Mesothelial cell of epicardium (in vitro differentiated cells): ENCODE measurements at places on chromosomes 11 and 22. TPM values are rescaled to one million over a fixed set of nuclear protein-coding genes. Genes with fewer than 3 reads are reported as not detected.

The OR8G1 gene
- not detected in 3 replicates for total RNA-seq

DNA sequence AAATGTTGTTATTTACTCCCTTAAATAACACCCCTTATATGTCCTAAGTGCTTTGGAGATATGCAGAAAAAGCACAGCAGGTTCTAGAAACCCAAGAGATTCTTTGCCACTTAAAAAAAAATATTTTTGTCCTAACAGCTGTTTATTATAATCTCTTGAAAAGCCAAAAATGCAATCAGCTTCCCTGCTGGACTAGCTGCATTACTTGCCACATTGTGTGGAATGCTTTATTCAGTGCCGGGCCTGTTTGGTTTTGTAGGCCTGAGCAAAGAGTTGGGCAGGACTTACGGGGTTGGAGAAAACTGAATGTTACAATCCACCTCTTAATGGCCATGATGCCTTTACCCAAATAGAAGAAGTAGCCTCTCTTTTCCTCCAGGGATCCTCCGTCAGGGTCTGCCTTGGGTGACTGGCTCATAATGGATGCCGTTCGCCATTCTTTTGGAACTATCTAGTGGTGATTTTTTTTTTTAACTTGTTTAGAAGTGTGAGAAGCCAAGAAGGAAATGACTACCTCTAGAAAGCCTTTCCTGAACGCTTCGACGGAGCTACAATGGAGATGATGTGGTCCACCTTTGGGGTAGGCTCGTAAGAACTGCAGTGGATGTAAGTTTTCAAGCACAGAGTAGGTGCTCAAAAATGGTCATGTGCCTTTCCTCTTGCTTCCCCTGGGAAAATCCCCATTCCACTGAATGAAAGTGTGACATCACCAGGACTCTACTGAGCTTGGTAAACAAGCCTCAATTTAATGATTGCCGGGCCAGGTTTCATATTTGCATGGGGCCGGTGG is 241.3 kb upstream of the NCAM1 start:
- no peak for DNase-seq

DNA sequence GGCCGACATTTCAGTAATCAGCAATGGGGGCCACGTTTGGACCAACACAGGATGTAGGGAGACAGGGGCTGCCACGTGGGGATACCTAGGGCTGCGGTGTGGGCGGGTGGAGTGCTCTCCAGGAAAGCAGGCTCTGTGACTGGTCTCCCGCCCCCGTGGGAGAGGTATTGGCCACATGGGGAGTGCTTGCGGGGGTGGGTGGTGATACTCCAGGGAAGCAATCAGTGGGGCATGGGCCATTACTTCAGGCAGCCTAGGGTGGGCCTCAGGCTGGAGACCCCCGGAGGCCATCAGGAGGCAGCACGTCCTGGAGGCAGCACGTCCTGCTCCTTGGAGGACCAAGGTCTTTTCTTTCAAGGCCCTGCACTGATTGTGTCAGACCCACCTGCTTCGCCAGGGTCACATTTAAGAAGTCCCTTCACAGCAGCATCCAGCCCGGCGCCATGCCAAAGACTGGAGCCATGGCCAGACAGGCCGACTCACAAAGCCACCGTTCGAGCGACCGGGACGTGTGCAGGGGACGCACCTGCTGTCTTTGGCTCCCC is 3.0 kb upstream of the MUC2 start:
- DNase-seq, result peak; percentile 35

DNA sequence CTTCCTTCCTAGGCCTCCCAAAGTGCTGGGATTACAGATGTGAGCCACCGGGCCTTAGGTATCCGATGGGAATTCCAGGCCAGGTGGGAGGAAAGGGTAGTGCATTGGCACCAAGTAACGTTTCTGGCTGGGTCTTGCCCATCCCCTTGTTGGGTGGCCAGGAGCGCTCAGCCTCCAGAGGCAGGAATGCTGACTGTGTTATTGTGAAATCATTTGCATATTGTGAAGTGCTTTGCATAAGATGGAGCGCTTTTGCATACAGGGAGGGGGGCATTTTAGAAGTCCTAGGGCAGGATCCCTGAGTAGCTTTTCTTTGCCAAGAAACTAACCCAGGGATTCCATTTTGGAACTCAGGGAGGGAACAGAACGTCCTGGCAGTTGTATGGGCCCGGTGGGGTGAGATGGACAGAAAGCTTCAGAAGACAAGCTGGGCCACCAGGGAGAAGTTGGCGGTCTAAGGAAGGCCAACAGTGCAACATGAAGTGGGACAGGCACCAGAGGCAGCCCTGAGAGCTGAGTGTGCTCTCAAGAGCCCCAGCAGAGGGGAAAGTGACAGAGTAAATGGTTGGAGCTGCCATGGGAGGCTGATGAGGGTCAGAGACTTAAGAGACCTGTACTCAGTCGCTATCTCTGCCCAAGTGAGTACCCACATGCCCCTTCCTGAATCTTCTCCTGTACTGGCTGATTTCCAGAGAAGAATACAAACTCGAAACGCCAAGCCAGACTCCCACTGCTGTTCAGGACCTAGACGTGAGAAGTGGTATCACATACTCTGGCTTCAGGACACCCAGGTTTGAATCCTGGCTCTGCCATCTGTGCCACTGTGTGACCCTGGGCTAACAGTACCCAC is 1.3 kb upstream of the SLC39A13 start:
- no peak for DNase-seq

- DNase-seq, result no peak
Observed at GRCh38 chr11:69048031-69048693, 570 bp upstream of the TPCN2 start.

The SLC22A6 gene
- not detected in 3 replicates for total RNA-seq

DNA sequence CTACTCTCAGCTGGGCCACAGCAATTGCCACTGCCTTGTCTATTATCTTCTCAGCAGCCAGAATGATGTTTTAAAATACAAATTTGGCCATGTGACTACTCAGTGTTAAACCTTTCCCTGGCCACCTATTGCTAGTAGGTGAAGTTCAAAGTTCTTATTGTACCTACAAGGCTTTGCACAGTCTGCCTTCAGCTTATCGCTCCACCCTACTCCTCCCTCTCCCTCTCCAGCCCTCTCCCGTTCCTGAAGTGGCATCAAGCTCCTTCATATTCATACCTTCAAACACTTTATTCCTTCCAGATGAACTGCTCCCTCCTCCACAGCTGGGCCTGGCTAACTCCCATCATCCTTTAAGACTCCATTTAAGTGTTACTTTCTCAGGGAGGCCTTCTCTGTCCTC is 37.3 kb downstream of the OR10A6 start:
- no peak for DNase-seq

DNA sequence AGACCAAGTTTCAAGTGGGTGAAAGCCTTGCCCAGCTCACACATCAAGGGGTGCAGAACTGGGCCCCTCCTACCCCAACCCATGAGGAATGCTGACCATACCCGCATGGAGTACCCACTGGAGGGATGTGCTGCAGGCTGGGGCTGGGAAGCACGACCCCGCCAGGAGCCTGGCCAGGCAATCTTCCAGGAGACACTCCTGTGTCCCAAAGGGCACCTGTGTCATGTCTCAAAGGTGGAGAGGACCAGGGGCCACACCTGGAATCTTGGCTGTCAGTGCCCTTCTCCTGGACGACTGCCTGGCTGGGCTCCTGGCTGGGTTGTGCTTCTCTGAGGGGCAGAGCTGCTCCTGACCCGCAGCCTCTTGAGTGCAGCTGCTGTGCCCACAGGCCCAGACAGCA is 6.7 kb downstream of the ARAP1 start:
- no peak for DNase-seq

GRCh38 chr11:118154641-118155040 is 2.0 kb upstream of the SCN4B start:
- no peak for DNase-seq

- DNase-seq, result no peak
Observed at GRCh38 chr22:46849101-46849500, 86.7 kb downstream of the TBC1D22A start.

DNA sequence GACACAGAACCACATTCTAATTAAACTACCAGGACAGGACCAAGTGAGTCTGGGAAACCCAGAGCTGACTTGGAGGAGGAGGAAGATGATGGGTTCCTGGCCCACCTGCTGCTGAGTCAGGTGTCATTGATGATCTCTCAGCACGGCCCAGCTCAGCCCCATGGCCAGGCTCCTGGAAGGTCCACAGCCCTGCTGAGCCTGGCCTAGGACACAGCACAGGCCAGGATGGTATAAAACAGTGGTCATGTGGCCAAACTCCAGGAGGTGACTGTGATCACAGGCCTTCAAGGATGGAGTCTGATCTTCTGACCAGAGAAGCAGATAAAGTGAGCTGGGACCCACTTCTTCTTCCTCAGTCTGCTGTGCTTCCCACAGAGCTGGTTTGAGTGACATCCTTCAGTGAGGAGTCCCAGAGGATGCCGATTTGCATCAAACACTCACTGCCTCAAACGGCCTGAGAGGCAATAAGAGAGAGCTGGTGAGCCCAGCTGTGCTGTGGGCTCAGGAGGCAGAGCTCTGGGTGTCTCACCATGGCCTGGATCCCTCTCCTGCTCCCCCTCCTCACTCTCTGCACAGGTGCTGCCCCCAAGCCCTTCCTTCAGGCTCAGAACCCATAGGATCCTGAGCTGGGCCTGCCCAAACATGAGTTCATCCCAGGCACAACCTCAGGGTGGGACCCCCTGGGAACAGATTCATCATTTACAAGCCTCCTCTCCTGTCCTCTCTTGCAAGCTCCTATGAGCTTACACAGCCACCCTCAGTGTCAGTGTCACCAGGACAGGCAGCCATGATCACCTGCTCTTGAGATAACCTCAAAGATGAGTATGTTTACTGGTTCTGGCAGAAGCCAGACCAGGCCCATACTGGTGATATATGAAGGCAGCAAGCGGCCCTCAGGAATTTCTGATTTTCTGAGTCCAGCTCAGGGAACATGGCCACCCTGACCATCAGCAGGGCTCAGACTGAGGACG is 37.7 kb upstream of the IGLL5 start:
- no peak for DNase-seq

- no peak for DNase-seq
Observed at GRCh38 chr11:57205041-57205641, 23.4 kb downstream of the LRRC55 start.

The MPPED2 gene
- total RNA-seq, result 163 to 179 TPM (median 166 TPM) in 3 replicates

GRCh38 chr11:1936781-1937615 is 10.1 kb upstream of the MRPL23 start:
- DNase-seq, result peak; percentile 35

DNA sequence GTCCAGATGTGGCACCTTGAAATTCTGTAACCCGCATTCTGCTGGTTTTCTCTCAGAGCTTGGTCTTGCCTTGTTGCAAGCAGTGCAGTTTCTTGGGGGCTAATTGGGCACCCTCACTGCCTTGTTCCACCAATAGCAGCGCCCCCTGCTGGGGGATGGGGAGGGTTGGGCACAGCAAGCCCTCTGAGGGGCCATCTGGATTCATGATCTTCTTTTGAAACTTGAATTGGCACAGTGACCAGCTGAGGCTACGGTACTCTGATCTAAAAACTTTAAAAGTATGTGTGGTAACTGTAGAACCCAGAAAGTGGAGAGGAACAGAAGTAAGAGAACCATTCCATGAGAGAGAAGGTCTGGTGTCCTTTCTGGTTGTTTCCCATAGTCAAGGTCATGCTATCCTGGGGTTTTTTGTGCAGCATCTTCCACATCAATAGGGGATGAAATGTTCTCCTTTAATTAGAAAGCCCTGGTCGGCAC is 64.2 kb downstream of the MED15 start:
- DNase-seq, result no peak

GRCh38 chr22:49999063-49999945 is 13.3 kb downstream of the IL17REL start:
- no peak for DNase-seq

The C11orf42 gene
- total RNA-seq, result not detected in 3 replicates

GRCh38 chr11:44133335-44133946 is 38.0 kb downstream of the EXT2 start:
- DNase-seq, result no peak

The DENND6B gene
- total RNA-seq, result 19.0 to 20.7 TPM (median 19.2 TPM) in 3 replicates

DNA sequence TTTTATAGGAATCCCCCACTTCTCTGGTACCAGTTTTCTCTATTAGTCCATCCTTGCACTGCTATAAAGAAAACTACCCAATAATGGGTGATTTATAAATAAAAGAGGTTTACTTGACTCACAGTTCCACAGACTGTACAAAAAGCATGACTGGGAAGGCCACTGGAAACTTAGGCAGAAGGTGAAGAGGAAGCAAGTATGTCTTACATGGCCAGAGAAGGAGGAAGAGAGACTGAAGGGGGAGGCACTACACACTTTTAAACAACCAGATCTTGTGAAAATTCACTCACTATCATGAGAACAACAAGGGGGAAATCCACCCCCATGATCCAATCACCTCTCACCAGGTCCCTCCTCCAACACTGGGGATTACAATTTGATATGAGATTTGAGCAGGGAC is 68.9 kb upstream of the GNAZ start:
- DNase-seq, result no peak
